ENCODE measurements at places on chromosomes 2 and 18.
A peak's percentile ranks its signal among the peaks of the same experiment; 100 is the strongest.

GRCh38 chr2:74526649-74527230, 709 bp upstream of the DQX1 start:
- no peak for DNase-seq

DNA sequence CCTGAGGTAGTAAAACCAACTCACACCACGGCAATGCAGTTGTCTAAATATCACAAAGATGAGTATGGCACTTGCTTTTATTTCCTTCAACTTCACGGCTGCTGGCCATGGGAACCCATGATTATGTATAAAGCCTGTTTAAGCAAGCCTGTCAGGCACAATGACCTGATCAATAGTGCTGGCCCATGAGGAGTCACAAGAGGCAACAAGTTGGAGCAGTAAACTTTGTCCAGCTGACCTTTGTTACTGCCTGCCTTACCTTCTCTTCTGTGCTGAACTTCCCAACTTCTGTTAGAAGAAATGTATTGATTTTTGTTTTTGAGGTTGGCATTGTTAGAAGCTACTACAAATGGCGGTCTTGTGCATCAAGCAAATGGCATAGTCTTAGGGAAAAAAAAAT, 151.9 kb downstream of the RAB3GAP1 start:
- no peak for DNase-seq

GRCh38 chr2:225013425-225014365, 28.6 kb downstream of the DOCK10 start:
- no peak for DNase-seq

DNA sequence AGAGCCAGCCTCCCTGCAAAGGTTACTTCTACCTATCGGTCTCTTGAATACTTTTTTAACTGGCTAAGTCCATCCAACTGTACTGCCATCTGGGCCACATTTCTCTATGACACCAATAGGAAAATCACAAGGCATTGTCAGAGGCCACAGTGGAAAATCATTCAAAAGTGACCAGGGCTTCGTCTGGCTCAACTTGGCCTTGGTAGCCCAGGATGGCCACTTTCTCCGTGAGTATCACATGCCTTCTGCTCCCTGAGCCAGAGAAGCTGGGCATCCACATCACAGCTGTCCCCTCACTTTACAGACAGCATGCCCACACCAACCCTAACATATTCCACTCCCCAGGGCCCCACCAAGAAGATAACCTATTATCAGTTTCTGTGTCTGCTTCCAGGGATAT, 5.8 kb downstream of the CIB4 start:
- DNase-seq, result no peak

DNA sequence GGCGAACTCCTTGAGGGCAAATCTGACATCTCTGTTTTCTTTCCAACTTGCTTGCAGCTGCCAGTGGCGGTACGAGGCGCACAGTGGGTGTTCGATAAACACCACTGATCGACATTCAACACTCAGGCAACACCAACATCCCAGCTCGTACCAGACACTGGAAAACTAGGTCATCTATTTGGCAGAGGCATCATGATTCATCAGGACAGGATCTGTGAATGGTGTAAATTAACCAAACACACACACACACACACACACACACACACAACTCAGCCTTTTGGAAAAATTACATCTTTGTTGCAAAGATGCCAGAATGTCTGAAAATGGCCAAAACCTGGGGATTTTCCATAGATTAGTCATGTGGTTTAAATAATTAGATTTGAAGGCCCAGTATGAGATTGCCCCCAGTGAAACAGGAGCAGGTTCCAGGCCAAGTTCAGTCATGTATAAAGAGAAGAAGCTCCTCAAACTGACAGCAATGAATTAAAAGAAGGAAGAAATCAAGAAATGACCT, 150.5 kb upstream of the NCKAP5 start:
- DNase-seq, result peak; percentile 69

DNA sequence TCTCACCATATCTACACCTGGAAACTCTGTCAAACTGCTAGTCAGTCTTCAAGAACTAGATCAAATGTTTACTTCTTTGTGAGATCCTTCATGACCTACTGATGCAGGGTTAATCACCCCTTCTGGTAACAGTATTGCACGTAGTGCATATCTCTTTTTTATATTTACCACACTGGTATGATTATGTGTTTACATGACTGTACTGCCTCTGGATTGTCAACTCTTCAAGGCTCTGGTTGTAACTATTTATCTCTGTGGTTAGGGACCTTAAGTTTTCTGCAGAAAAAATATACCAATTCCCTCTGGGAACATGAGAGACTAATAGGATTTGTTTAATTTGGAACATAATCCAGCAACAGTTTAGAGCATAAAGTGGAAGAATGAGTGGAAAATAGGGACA, 135.5 kb downstream of the PDE1A start:
- DNase-seq, result no peak

GRCh38 chr18:50649821-50650220, 89.9 kb downstream of the MAPK4 start:
- DNase-seq, result no peak

DNA sequence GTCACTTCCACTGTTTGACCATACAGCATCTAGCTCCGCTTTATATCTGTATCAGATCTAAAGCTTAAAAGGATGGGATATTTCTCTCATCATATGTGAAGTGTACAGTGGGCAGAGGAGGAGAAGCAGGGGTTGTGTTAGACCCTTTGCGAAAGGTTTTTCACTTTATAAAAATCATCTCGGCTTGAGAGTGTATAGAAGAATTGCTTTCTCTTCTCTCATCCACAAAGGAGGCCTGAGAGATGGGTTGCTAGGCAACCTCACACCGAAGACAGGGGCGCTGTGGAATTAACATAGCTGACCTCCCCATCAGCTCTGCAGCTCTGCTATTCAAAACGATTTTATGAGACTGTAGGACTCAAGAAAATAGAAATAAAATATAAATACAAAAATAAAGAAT, 70.2 kb upstream of the GALNT3 start:
- no peak for DNase-seq

DNA sequence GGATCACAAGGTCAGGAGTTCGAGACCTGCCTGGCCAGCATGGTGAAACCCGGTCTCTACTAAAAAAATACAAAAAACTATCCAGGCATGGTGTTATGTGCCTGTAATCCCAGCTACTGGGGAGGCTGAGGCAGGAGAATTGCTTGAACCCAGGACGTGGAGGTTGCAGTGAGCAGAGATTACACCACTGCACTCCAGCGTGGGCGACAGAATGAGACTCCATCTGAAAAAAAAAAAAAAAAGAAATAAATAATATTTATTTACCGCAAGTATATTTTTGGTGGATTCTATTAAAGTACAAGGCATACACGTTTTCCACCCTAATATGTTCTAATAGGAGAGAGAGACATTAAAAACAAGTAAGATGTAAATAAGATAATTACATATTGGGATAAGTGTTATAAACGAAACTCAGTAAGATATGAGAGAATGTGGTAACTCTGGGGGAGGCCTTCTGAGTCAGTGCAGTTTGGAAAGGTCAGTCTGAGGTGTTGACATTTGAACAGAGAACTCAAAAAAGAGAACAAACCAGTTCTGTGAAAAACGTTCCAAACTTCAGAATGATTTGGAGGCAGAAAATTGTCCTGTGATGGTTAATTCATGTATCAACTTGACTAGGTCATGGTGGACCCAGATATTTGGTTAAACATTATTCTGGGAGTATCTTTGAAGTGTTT, 8.8 kb upstream of the POLI start:
- DNase-seq, result no peak

GRCh38 chr2:199457147-199458008, at the start of gene SATB2:
TSS of gene SATB2 (minus strand) at chr2:199457939. CDS start at chr2:199456037, 1,902 bp downstream.
- no peak for DNase-seq

- no peak for DNase-seq
These were observed 139.3 kb upstream of the CTDP1 start for GRCh38 chr18:79540161-79540903.

DNA sequence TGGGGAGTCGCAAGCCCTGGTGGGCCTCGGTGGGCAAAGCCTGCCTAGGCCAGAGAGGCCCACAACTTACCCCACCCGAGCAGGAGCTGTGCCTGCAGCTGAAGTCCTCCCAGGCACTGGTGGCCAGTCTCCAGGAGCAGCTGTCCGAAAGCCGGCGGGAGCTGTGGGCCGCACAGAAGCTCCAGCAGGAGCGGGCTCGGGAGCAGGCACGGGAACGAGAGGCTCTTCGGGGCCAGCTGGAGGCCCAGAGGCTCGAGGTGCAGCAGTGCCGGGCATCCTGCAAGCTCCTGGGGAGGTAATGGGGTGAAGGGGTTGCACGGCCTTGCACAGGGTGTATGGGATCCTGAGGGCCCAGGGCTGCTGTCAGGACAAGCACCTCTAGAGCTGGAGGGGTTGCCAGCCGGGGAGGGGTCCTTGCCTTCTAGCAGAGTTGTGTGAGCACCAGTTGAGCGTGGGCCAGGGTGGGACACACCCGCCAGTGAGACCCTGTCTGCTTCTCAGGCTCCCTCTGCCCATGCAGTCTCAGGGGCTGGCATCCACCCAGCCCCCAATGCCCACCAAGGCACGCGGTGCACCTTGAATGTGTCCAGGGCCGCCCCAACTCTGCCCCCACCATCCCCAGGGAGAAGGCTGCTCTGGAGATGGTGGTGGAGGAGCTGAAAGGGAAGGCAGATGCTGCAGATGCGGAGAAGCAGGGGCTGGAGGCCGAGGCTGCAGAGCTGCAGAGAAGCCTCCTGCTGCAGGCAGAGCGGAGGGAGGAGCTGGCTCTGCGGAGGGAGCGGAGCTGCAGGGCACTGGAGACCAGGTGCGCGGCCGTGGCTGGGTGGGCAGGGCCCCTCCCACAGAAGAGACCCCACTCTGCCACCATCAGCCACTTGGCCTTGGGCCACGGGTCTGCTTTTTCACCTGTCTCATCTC, 27.2 kb downstream of the CROCC2 start:
- DNase-seq, result no peak

- DNase-seq, result peak; percentile 71
These were observed 12.8 kb downstream of the EPG5 start for GRCh38 chr18:45954070-45954934.

- DNase-seq, result no peak
These were observed 9.2 kb downstream of the SGPP2 start for GRCh38 chr2:222433332-222434173.

DNA sequence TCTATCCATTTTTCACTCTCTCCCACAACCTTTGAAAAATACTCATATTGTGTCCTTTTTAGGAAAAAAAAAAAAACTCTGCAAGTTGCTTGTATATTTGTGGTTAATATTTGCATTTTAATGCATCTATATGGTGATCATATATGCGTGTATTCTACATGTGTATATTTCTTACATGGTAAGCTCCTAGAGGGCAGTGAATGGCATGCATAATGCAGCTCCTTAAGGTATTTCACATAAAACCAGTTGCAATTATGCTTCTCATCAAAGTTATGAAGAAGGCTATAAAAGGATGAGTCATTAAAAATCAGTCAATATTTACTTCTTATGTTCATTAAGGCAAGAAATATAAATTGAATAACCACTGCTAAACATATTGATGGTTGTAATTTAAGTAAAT, 100.8 kb downstream of the LRP1B start:
- no peak for DNase-seq

- DNase-seq, result no peak
These were observed 131.1 kb downstream of the LRRTM4 start for GRCh38 chr2:77391119-77391518.

GRCh38 chr2:217462121-217462520, 540.7 kb downstream of the TNS1 start:
- no peak for DNase-seq

DNA sequence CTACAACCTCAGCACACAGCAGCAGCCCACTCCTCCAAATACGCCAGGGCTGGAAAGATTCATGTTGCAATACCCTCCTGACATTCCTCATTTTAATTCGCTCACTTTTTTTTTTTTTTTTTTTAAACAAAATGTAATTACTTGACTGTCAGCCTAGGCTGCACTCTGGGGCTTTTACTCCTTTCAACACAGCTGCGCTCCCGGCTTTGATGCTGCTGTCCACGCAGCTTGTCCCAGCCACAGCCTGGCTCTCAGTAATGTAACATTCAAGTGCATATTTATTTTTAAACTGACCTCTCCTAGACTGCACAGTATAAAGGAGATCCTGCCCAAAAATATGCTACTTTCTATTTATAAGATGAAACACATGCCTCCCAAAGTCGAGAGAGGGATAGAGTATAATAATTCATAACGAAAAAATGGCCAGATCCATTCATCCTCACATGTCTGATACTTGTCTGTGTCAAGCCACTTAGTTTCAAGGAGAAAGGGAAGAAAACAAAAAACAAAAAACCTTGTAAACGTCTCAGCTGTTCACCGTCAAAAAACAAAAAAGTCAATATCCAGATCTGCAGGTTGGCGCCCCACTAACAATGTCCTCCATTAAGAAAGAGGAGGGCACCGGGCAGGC, 949 bp downstream of the CDC42EP3 start:
- no peak for DNase-seq

DNA sequence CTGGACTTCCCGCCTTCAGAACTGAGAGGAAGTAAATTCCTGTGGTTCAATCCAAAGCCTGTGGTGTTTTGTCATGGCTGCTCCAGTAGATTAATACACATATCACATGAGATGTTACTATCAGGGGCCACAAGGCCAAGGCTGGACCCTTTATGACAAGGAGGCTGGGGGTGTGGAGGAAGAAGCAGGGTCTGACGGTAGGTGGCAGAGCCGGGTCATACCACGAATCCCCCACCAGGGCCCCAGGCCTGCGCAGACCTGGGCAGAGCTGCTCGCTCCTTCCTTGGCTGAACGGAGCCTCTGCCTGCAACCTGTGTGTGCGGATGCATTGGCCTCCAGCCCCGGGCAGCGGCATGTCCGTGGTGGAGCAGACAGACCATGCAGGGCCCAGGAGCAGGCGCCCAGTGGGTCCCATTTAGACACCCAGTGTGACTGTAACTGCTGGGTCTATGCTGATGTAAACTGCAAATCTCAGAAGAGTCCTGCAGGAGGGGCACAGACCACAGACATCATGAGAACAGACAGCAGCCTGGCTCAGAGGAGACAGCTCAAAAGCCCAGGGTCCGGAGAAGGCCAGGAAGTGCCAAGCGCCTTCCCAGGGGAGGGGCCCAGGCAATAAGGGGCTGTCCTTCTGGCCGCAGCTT, 155.2 kb downstream of the PXDN start:
- no peak for DNase-seq

DNA sequence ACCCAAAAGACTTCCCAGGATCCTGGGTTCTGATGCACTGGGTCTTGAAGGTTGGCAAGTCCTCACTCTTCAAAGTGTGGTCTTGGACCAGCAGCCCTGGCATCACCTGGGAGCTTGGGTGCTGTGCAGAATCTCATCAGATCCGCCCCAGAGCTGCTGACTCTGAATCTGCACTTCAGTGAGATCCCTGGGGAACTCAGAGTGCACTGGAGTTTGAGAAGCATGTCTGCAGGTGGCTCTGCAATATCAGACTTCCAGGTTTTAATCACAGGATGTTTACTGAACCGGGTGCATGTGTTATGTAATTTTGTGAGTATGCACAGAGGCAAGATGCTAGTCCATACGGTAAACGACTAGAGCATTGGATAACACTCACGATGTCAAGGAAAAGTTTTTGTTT, 58.0 kb upstream of the BOD1L2 start:
- no peak for DNase-seq

- no peak for DNase-seq
These were observed 201.8 kb upstream of the GALNT5 start for GRCh38 chr2:157055660-157056199.

- DNase-seq, result no peak
These were observed 9.1 kb upstream of the ARID5A start for GRCh38 chr2:96527286-96528005.
